ENCODE measurements at places on chromosomes 2 and 18.
A peak's percentile ranks its signal among the peaks of the same experiment; 100 is the strongest.

- DNase-seq = no peak
These were observed 352.5 kb upstream of the ZNF521 start for GRCh38 chr18:25704494-25704893.

DNA sequence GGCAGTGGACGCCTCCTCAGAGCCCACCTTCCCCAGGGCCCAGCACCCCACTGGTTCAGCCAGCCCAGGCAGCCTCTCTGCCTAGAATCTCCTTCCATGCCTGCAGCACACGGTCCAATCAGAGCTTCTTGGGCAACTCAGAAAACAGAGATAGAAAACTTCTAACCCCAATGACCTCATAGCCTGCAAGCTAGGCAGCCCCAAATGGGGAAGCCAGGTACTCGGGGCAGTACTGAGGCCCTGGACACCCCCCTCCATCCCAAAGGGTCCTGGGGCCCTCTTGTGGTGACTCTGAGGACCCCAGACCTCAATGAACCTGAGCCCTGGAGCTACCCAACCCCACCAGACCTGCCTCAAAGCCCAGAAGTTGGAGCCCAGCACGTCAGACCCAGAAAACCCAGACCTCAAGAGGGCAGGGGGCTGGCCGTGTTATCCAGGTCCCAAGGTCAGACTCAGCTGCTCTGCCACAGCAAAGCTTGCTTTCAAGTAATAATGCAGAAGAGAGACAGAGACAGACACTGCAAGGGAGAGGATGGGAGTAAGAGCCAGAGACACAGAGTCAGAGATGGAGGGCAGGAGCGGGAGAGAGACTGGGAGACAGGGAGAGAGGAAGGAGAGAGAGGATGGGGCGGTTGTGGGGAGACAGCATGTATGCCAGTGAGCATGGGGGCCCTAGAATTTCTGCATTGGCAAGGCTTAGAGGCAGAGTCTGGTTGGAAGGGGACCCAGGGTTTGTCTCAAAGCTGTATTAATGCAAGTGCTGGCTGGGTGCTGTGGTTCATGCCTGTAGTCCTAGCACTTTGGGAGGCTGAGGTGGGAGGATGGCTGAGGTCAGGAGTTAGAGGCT, 28.2 kb downstream of the SERTAD2 start:
- DNase-seq = no peak

DNA sequence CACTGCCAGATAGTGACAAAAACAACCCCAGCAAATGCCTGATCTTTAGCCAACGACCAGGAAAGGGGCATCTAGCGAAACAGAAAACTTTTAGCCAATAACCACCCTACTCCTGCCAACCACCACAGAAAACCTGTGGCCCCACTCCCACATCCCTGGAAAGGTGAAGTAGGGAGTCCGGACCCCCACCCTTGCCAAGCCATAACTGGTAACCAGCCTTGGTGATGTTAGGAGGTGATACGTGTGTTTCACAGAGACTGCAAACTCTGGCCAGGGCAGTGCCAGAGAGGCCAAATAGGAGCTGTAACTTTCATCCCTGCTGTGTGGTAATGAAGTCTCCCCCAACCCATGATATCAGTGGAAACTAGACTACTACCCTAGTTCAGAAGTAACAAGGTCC, 27.6 kb downstream of the SCTR start:
- DNase-seq = no peak

- no peak for DNase-seq
These were observed 248.8 kb downstream of the NRXN1 start for GRCh38 chr2:50783111-50783510.

DNA sequence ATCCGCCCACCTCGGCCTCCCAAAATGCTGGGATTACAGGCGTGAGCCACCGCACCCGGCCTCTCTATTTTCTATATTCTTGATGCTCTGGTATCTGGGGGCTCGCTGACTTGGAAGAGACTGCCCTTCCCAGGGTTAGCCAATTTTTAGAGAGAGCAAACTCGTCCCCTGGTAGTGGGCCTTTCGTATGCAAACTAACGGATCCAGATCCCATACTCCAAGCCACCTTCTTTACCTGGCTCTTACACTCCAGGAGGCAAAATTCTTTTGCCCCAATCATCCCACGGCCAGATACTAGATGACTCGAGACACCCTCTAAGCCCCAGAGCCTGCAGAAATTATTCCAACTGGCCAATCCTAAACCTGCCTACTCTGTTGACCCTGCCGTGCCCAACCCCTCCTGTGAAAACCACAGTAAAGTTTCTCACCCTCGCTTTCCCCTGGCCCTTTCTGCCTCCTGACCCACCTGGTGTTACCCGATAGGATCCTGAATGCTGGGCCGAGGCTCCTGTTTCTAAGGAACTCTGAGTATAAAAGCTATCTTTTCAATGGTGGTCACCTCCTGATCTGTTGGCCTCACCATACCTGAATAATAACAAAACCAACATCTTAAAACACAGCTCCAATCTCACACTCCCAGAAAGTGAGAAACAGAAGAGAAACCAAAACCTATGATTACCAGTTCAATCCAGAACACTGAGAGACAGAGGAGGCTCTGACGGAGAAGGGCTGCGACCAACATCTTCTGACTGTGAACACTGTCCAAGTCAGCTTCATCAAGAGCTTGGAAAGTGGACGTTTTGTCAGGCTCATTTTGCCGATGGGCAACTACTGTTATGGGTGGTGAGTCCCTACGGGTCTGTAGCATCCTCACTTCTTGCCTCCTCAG, 57.6 kb upstream of the ZNF532 start:
- DNase-seq = no peak

- no peak for DNase-seq
These were observed 67.9 kb upstream of the PNPT1 start for GRCh38 chr2:55761526-55761925.

- DNase-seq = peak; percentile 21
These were observed 2.0 kb upstream of the CHRND start for GRCh38 chr2:232523682-232524597.

DNA sequence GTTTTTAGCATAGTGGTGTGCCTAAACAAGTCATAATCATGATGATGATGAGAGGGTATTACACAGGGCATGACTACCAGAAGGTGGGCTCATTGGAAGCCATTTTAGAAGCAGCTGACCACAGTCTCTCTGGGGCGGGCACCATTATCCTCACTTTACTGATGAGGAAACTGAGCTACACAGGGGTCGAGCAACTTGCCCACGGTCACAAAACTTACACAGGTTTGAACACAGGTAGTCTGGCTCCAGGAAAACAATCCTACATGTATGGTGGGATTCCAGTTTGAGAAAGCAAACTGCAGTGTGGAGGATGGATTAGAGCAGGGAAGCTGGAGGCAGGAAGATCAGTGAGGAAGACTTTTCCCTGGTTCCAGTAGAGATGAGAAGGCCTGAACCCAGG, 6.2 kb downstream of the RHOB start:
- no peak for DNase-seq

DNA sequence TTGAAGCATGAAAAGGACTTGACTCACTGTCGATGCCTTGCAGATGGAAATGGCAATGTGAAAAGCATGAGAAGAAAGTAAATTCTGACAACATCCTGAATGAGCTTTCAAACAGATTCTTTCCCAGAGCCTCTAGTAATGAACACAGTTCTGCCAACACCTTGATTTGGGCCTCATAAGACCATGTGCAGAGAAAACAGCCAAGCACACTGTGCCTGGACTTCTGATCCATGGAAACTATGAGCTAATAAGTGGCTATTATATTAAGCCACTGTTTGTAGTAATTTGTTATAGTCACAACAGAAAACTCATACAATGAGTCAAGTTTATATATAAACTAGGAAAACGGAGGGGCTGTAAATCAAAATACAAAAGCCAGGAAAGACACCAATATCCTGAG, 477.3 kb downstream of the MBD2 start:
- no peak for DNase-seq

DNA sequence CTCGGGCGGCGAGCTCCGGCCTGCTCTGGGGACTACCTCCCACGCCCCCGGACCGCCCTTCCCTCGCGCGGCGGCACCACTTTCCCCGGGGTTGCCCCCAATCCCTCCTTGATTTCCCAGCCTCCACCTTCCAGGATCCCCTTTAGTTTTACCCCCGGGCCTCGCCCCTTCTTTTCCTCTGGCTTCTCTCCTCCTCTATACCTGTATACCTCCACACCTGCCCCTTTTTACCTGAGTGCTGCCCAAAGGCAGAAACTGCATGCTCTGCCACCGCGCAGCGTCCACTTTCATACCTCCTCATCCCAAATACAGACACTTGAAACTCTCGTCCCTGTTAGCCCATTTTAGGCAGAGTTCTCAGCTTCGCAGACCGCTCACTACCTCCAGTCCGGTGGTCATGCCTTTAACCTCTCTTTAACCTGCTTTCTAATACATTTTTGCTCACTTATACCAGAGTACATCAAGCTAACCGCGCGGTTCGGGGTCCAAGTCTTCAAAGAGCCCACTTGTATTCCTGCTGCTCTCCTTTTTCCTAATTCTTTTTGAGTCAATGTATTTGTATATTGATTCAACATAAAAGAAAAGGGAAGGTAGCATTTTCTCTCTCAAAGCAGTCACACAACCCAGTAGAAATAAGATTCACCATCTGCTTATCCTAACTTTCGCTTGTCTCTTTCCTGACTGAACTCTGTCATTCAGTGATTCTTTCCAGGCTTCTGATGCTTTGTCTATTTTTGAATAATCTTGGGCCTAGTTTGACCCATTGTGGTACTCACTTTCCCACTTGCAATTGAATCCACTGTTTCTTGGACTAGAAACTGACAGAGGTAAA, 901 bp downstream of the SPOPL start:
- no peak for DNase-seq

DNA sequence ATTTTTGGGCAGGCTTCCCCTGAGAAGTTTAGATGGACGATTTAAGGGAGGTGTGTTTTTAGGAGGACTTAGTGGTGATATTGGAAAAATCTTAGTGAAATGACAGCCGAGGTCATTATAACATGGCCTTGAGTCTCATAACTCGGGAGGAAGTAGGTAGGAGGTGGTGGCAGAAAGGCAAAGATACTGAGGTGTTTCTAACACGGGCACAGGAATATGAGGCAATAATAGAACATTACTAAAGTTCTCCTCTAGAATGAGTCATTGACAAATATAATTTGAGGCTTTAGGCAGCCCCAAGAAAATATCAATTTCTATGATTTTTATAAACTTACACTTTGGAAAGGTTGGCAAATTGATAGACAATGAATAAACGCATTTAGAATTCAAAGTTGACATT, 146.1 kb upstream of the ZEB2 start:
- DNase-seq = no peak

DNA sequence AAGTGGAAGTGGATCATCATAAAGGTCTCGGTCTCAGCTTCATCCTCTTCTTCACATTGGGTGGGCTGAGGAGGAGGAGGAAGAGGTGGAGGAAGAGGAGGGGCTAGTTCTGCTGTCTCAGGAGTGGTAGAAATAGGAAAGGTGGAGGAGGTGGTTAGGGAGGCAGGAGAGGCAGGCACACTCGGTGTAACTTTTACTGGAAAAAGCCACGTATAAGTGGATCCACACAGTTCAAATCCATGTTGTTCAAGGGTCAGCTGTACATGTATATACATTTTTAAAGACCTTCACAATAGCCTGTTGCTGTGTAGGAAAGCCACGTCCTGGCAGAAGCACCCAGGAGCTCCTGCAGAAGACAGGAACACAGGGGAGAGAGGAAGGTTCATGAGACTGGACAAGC, 110.3 kb upstream of the RAB12 start:
- DNase-seq = no peak

- peak; percentile 28 for DNase-seq
These were observed 75.5 kb downstream of the NPAS2 start for GRCh38 chr2:100895402-100895801.

GRCh38 chr18:55433648-55434047, 154.3 kb downstream of the TCF4 start:
- DNase-seq = no peak

- DNase-seq = no peak
These were observed 238.2 kb downstream of the SATB2 start for GRCh38 chr2:199219551-199219950.

DNA sequence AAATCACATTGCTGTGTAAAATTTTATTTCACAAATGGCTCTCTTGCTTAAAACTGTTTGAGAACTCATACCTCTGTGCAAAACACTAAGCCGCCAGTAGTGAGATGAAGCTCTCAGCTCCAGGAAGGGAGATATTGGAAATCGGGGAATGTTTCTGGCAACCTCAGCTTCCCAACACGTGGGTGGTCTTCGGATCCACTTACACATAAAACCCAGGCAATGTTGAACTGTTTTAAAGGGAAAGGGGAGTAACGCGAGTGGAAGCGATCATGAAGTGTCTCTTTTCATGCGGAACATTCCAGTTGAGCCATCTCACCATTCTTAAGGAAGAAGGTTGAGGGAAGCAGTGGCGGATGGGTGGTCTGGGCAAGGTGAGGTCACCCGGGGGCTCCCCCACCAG, 136.8 kb downstream of the ASB1 start:
- DNase-seq = no peak

- no peak for DNase-seq
These were observed 130.2 kb downstream of the VAPA start for GRCh38 chr18:10044054-10044453.

DNA sequence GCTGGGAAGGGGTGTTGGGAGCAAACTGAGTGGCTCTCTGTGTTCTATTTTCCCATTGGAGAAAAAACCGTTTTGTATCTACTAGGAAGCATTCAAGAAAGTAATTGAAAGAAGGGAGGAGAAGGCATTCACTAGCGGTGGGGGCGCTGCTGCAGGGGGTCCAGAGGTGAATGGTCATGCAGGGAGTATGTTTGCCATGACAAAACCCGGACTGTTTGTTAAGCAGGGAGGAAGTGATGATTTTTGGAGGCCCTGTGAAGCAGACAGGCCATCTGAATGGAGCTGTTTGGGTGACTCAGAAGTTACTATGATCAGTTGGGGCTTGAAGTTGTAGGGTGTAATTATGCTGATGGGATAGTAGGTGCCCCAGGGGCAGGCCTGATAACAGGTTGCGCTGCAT, 7.0 kb downstream of the TAF4B start:
- no peak for DNase-seq

- no peak for DNase-seq
These were observed 1362.7 kb upstream of the CHAC2 start for GRCh38 chr2:52404866-52405265.

DNA sequence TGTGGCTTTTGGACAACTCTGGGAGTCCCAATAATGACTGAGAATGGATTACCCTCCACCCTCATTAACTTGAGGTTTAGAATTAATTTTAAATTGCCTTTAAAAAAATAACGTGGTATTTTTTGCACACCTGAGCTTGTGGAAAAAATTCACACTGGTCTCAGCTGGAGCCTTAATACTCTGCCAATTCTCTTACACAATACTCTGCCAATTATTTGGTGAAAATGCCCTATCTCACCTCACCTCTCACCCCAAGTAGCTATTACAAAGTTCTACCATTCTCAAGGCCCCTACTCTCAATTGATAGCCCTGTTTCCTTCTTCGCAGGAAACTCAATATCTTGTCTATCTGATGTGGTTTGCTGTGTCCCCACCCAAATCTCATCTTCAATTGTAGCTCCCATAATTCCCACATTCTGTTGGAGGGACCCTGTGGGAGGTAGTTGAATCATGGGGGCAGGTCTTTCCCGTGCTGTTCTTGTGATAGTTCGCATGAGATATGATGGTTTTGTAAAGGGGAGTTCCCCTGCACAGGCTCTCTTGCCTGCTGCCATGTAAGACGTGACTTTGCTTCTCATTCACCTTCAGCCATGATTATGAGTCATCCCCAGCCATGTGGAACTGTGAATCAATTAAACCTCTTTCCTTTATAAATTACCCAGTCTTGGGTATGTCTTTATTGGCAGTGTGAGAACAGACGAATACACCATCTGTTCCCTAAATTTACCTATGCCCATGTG, 27.4 kb upstream of the C2orf69 start:
- DNase-seq = no peak

- no peak for DNase-seq
These were observed 293.0 kb upstream of the HS6ST1 start for GRCh38 chr2:128611421-128612320.
